ENCODE measurements at places on chromosomes 13 and 19. TPM values are rescaled to one million over a fixed set of nuclear protein-coding genes. Genes with fewer than 3 reads are reported as not detected.

Gene OLFM4
- 0.25 TPM for total RNA-seq

Gene ZNF587
- total RNA-seq, result 15.7 TPM

Gene GPC5
- 0.51 TPM for total RNA-seq

Gene ZNF524
- total RNA-seq, result 11.9 TPM

Gene NXNL1
- not detected for total RNA-seq

Gene FCAR
- not detected for total RNA-seq

GRCh38 chr19:51809787-51810186, 14.8 kb downstream of the FPR3 start:
- peak; percentile 35 for DNase-seq

- DNase-seq, result peak; percentile 100
Observed at GRCh38 chr19:14006085-14006765, at the start of gene RFX1. RFX1 (minus strand) TSS chr19:14006320; CDS start chr19:13993843, 12,477 bp downstream.

- DNase-seq, result no peak
Observed at GRCh38 chr19:10643968-10644259, 10.2 kb upstream of the ILF3 start.

DNA sequence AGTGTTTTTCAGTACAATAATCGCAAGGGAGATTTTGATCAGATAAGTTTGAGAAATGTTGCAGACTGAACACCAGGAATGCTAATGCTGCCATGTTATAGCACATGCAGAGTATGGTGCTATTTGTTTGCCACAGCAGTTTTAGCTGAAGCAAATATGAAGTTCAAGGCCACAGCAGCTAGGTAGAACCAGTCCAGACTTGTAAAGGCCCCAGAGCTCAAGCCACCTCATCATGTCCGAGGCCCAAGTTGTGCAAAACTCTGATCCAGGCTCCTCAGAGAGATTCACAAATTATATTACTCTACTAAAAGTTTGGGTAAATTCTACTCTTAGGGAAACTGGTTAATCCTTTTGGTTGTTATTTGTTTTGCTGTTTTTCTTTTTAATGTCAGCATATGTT, 2702.6 kb downstream of the PCDH9 start:
- no peak for DNase-seq

DNA sequence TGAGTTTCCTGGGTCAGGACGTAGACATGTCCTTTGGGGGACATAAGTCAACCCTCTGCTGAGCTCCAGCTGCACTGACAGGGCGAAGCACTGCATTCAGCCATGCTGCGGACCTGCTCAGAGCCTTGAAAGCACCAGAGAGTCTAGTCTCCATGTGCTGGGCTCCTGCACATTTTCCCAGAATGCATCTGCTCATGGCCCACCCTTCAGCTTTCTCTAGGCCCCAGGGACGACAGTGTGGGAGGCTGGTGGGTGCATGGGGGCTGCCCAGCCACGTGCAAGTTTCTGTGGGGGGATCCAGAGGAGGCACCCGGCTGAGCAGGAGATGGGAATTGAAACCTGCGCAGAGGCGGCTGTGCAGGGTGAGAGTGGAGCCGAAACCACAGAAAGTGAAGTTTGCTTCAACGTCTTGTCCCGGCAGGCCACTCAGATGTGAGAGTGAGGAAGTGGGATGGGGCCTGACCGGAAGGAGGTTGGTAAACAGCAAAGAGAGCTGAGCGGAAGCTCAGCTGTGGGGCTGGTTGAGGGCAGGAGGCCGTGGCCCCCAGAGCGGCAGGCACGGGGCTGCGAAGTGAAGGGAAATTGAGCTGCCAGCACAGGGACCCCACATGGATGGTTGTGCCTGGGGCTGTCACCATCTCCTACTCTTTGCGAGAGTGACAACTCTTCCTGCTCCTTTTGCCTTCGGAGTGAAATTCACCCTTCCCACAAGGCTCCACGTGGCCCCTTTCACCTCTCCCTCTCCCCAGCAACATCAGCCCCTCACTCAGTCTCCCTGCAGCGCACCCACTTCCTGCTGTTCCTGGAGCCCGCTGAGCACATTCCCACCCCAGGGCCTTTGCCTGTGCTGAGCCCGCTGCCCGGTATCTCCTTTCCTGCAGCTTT, 11.8 kb downstream of the PGLS start:
- peak; percentile 18 for DNase-seq

DNA sequence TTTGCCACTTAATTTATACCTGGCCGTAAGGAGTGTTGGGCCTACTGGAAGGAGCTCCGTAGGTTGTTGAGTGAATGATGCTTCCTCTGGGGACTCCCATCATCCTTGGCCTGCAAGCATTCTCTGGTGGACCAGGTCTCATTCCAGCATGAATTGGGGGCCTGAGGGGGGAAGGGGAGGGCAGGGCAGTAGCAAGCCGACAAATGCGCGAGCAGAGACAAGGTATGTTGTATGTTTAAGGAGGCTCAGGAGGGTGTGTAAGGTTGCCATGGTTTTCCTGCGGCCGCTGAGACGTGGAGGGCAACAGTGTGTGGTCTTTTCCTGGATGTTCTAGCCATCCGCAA, 749 bp downstream of the ZNF264 start:
- DNase-seq, result no peak

- DNase-seq, result no peak
Observed at GRCh38 chr19:39613597-39613996, 11.3 kb downstream of the LGALS13 start.

DNA sequence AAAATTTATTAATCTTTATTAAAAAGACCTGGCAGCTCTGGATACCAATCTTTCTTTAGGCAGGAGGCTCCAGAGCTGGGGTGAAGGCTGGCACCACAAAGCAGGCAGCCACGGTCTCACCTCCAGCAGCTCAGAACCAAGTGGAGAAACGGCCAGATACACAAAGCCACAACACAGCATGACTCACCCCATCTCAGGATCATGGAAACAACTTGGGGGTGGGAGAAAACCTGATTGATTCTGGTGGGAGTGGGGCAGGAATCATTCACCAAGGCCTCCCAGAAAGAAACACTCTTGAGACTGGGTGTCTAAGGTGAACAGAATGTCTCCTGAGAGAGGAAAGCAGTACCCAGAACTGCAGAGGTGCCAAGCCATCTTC, 64.2 kb downstream of the CRYL1 start:
- DNase-seq, result peak; percentile 50

GRCh38 chr13:99922631-99923404, 48.7 kb downstream of the ZIC5 start:
- DNase-seq, result no peak

- no peak for DNase-seq
Observed at GRCh38 chr19:40597329-40597838, 3.8 kb upstream of the LTBP4 start.

DNA sequence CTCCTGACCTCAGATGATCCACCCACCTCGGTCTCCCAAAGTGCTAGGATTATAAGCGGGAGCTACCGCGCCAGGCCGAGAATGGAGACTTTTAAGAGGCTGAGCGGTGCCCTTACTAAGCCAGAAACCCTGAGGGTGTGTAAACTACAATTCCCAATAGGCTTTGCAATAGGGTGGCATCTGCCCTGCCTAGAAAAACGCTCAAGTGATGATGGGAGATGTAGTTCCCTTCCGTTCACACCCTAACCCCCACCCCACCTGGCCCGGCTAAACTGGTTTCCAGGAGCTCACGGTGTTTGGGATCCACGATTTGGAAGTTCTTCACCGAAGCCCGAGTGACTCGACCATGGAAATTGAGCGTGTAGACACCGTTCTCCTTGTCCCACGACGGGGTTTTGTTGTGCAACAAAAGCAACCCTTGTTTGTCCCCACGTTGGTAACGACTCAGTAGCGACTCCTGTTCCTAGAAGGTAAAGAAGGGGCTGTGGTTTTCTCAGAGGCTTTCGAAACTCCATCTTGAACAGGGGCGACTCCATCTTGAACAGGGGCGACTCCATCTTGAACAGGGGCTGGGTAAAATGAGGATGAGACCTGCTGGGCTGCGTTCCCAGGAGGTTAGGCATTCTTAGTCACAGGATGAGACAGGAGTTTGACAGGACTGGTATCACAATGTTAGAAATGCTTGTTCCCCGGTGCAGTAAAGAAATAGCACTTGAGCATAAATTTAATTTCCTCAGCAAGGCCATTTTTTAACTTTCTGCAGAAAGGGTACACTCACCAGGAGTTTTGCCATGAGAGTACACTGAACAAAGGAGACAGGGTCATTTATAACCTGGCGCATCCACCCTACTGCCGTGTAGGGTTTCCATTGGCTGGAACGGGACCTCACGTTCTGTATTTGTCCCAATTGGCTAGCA, 9.8 kb downstream of the PPP1R15A start:
- peak; percentile 35 for DNase-seq

GRCh38 chr19:31639306-31639705, 290.1 kb upstream of the TSHZ3 start:
- no peak for DNase-seq

GRCh38 chr19:54470991-54471782, 1.9 kb downstream of the CDC42EP5 start:
- peak; percentile 79 for DNase-seq

- DNase-seq, result no peak
Observed at GRCh38 chr13:21637296-21637695, 33.3 kb upstream of the MICU2 start.

DNA sequence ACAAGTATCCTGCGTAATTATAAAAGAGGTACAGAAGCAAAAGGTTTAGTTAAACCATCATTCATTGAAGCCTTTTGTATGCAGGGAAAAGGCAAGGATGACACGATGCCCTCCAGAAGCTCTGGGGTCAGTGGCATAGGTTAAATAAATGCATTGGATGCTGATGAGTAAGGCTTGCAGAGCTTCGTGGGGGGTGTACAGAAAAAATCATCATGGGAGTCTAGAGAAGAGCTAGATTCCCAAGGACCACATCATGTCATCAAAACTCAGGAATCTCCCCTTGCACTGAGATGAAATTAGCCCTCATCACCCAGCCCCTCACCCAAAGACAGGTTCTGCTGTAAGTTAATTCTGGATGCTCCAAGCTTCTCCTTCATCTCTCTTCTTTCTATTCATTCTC, 8.3 kb downstream of the FPR1 start:
- no peak for DNase-seq

- DNase-seq, result no peak
Observed at GRCh38 chr13:46355088-46355468, 32.0 kb downstream of the RUBCNL start.

GRCh38 chr13:44337581-44337980, 36.0 kb upstream of the SERP2 start:
- DNase-seq, result no peak

DNA sequence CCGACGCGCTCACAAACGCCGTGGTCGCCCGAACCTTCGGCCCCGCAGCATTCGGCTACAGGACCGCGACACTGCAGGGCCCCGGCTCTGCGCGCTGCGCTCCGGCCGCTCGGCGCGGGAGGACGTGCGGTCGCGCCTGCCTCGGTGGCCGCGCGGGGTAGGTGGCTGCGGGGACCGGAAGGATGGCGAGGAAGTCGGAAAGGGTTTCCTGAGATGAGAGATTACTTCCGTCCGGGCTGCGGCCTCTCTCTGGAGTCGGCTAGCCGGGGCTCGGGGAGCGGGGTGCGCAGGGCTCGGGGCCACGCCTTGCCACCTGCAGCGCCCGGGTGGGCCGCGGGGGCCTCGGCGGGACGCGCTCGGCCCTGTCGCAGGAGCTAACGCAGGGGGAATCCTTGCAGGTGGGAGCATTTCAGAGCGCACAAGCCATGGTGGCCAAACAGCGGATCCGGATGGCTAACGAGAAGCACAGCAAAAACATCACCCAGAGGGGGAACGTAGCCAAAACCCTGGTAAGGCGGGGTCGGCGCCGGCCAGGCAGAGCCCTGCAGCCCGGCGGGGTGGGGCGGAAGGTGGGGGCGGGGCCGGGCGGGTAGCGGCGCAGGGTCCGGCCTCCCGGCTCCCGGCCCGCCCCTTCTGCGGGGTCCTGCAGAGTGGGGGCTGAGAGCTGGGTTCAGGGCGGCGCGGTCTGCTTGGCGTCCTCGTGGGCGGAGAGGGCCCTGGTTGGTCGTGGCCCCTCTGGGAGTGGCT, at the start of gene SERP2:
TSS of gene SERP2 (plus strand) at position 224 of the 747 bp plus-strand sequence. CDS start at position 426, 202 bp downstream.
- DNase-seq, result no peak

DNA sequence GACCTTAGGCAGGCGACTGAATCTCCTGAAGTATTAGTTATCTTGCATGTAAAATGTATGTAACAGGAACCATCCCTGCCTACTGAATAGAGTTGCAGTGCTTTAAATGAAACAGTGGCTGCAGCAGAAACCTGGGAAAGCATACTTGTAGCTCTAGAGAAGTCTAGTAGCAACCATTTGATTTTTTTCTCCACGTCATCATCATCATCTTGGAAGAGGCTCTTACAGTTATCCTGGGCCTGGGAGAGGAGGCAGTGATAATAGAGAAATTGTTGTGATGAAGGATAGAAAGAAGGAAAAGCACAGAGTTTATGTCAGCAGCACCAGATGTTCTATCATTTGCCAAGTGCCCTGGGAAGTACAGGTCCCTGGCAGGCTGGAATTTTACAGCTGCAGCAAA, 377.6 kb downstream of the ITGBL1 start:
- no peak for DNase-seq

DNA sequence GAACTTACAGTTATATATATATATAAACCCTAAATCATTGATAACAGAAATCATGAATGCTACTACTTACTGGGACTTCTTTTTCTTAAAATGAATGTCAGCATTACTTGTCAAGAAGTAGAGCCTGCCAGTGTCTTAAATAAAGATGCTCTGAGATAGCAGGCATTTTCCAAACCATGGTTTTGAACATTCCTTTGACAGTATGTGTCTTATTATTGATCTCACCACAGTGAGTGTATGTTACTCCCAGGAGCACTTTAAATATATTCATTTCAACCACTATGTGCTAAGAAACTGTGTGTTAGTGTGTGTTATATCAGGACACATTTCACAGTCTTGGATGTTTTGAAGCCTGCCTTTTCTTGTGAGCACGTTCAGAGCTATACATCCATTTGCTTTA, 28.2 kb downstream of the TNFRSF19 start:
- no peak for DNase-seq

DNA sequence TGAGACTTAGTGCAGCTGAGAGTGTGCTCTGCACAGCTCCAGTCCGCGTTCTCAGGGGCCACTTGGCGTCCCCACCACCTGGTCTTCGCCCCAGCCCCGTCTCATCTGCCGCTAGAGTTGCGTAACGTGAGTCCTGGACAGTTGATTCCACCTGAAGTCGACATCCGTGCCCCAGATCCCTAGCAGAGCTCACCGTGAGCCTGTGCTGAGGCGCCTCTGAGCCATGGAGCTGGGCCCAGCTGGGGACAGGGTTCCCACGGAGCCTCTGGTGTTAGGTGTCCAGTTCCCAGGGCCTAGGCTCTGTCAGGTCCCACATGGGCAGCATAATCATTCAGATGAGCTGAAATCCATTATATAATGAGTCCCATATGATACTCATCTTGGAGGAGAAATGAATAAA, 147.1 kb upstream of the SOX1 start:
- no peak for DNase-seq

DNA sequence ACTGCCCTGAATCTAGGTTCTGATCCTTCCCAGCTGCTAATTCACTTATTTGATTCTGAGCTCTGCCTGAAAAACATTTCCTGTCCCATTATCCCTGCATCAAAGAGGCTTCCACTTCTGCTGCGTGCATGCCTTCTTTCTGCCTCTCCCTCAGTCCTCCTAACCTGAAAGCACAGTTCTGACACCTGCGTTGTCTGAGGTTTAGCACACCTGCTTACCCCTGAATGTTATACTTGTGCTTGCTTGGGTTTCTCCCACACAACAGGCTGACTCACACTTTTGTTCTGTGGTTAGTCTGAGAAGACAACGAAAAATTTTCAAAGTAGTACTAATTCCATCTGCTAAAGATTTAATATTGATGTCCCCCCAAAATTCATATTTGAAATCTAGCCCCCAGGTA, 3.1 kb upstream of the SOHLH2 start:
- DNase-seq, result no peak
